ENCODE measurements at places on chromosomes 3 and 15. TPM values are rescaled to one million over a fixed set of nuclear protein-coding genes. Genes with fewer than 3 reads are reported as not detected.

- DNase-seq = no peak
These were observed 643 bp downstream of the ABCC5 start for GRCh38 chr3:184016811-184017671.

GRCh38 chr3:124492824-124493223 is 237.4 kb upstream of the UMPS start:
- no peak for DNase-seq

GRCh38 chr15:68224546-68225250 is 4.8 kb downstream of the CLN6 start:
- no peak for DNase-seq

- no peak for DNase-seq
These were observed 15.0 kb downstream of the CEP70 start for GRCh38 chr3:138578961-138579574.

Gene IL5RA
- polyA plus RNA-seq = 3.5 TPM
